ENCODE measurements at places on chromosomes 6 and 20.

- DNase-seq, result no peak
These were observed 60.0 kb downstream of the PTPN1 start for GRCh38 chr20:50569864-50570836.

DNA sequence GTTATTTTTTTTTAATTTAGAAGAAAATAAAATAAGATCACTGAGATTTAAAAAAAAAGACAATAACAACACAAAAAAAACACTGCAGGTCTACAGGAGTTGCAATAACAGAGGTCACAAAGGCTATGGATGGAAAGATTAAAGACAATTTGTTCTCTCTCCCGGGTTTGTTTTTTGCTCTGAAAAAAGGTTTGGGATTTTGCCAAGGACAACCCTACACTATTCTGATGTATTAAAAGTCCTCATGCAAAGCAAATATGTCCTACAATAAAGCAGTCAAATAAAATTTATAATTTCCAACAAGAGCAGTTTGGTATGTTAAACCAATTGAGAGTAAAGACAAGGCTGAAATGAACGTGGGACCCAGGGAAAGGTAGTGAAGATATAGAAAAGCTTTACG, 55.6 kb downstream of the PTPRK start:
- DNase-seq, result no peak

DNA sequence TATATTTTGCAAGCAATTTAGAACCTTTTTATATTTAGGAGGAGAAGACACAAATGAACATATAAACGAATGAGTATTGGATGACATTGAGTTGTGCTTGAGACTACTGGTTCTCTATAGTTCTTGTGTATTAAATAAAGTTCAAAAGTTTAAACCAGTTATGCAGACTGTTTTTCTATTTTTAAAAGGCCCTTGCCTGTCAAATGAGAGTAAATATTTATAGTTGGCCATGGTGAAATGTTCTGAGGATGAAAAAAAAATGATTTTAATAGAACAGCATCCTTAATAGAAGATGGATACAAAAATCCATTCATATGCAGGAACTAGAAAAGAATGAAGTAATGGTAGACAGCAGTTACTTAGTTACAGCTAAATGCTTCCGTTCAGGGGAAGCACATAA, 63.5 kb upstream of the COL10A1 start:
- DNase-seq, result no peak

GRCh38 chr6:80550281-80550680, 443.8 kb downstream of the BCKDHB start:
- no peak for DNase-seq

- DNase-seq, result no peak
These were observed 21.8 kb downstream of the ULBP1 start for GRCh38 chr6:149985481-149985937.
